T follicular helper cell (primary cell): ENCODE measurements at places on chromosomes 7 and 10.

DNA sequence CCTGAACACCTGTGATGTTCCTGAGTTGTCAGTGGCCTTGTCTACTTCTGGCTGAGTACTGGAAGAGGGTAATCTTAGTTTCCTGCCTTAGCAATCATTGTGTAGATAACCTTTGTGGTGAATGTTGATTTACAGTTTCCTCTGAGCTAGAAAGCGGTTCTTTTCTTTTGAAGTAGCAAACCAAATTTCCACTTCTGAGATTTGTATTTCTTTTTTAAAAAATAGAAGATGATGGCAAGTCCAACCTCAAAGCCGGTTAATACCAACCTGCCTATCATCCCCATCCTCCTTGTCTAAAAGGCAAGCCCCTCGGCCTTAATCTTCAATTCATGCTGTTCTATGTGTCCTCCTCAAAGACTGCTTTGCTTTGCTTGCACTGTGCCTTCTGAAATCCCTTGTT is 12.5 kb upstream of the PALS2 start:
- DNase-seq: no peak

- no peak for DNase-seq
Measured at GRCh38 chr10:132786476-132786883, 533 bp upstream of the NKX6-2 start.

- no peak for DNase-seq
Measured at GRCh38 chr7:125636320-125636962, 706.8 kb upstream of the POT1 start.

DNA sequence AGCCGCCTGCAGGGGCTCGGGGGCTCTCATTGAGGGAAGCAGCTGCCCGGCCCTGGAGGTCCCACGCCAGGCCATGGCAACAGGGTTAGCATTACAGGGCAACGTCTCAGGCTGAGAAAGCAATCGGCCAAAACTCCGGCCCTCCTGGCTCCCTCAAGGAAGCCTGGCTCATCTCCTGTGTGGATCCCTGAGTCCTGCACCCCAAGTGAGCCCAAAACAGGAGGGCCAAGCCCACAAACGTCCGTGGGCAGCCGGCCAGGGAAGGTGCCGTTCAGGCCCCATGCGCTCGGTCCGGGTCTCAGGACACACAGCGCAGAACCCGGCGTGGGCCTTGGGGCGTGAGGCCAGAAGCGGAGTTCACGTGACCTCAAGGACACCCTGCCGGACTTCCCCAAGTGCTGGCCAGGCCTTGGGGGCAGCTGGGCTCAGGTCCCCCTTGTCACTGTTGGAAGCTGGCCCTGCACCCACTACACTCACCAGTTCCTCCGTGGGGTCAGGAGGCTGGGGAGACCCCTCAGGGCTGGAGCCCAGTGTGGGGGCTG is 8.0 kb upstream of the PWWP2B start:
- no peak for DNase-seq

DNA sequence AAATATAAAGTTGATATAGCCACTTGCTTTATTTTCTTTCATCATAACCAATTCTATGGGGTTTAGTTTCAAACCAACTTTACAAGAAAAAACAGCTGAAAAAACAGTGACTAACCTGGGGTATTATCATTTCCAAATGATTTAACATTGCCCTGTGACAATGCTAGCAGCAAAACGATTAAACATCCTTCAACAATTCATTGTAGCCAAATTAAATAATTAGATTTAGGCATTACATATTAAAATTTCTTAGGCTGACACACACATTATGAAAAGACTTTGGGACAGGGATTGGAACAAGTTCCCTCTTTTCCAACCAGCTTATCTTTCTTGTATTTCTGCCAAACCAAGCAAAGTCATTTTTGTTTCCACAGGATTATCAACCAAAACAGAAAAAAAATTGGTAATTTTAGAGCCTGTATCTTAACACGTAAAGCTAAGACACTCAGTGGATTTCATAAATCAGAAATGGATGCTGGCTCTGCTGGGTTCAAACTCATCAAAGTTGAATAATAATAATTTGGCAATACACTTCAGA is 84.0 kb downstream of the SEMA3D start:
- no peak for DNase-seq

DNA sequence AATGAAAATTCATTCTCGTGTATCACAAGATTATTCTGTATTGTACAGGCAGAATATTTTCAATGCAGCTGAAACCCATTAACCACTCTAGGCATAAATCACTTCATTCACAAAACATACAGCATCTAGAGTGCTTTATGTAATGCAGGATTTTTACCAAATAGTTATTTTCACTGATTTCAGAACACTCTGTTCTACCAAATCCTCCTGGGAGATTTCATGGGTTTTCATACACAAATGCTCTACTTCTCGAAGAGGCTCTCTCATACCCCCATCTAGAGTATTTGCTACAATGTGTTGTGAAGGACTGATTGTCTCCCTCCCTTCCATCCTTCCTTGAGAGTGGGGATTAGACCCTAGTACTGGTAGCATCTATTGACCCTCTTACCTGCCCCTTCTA is 209.2 kb upstream of the LRRN3 start:
- DNase-seq: no peak

GRCh38 chr7:34275624-34276023 is 370.3 kb downstream of the BMPER start:
- DNase-seq: no peak

DNA sequence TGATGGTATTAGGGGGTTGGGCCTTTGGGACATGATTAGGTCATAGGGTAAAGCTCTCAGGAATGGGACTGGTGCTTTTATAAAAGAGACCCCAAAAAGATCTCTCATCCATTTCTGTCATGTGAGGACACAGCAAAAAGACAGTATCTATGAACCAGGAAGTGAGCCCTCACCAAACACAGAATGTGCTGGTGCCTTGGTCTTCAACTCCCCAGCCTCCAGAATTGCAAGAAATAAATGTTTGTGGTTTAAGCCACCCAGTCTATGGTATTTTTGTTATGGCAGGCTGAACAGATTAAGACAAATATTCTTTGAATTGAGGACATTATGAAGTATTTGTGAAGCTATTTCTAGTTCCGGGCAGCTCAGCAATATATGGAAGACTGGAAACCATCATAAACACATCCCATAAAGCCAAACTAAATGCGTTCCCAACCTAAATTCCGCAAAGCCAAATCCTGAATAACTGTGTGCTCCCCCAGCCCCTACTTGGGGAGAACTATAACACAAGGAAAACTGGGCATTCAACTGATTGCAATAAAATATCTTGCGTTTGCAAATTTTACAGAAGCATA is 153.7 kb downstream of the GALNT17 start:
- DNase-seq: no peak

- DNase-seq: no peak
Measured at GRCh38 chr10:132192991-132193665, 6.4 kb downstream of the DPYSL4 start.

DNA sequence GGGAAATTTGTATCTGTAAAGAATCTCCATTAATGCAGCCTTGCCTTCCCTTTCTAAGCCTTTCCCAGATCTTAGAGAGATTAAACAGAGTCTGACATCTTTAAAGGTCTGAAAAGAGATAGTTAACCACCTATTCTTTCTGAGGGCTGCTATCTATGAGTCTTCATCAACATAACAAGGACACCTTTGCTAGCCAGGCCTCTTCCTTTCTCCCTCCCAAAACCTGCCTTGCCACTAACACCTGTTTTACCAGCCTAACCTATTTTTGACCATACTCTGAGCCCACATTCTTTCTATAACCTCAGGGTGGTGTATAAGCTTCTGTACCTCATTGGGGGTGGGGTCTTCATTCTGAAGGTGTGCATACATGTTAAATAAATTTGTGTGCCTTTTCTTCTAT is 217.1 kb downstream of the IPMK start:
- DNase-seq: no peak

GRCh38 chr10:95605163-95605562 is 44.0 kb upstream of the SORBS1 start:
- DNase-seq: no peak

GRCh38 chr10:74081192-74081803 is 69.3 kb downstream of the AP3M1 start:
- DNase-seq: peak; percentile 16

GRCh38 chr7:20165146-20165510 is 52.1 kb downstream of the MACC1 start:
- no peak for DNase-seq

DNA sequence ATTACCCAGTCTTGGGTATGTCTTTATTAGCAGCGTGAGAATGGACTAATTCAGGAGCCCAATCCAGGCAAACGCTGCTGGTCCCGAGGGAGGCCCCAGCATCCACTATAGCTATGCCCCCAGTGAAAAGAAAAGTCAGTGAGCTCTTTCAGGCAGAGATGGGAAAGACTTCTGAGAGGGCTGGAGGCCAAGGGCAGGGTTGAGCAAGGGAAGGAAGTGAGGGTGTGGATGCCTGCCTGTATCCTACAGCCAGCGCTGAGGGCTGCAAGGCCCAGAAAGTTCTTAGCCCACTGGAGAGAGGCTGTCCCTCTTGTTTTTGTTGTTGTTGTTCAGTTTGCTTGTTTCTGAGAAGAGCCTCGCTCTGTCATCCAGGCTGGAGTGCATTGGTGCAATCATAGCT is 261.6 kb downstream of the ZEB1 start:
- DNase-seq: no peak

GRCh38 chr7:16080131-16080530 is 341.2 kb downstream of the CRPPA start:
- no peak for DNase-seq

DNA sequence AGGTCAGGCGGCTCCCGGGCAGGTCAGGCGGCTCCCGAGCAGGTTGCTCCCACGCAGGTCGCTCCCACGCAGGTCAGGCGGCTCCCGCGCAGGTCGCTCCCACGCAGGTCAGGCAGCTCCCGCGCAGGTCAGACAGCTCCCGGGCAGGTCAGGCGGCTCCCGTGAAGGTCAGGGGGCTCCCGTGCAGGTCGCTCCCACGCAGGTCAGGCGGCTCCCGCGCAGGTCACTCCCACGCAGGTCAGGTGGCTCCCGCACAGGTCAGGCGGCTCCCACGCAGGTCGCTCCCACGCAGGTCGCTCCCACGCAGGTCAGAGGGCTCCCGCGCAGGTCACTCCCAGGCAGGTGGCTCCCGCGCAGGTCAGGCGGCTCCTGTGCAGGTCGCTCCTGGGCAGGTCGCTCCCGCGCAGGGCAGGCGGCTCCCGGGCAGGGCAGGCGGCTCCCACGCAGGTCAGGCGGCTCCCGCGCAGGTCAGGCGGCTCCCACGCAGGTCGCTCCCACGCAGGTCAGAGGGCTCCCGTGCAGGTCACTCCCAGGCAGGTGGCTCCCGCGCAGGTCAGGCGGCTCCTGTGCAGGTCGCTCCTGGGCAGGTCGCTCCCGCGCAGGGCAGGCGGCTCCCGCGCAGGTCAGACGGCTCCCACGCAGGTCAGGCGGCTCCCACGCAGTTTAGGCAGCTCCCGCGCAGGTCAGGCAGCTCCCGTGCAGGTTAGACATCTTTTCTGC is 30.7 kb downstream of the PTPRN2 start:
- DNase-seq: no peak

- no peak for DNase-seq
Measured at GRCh38 chr10:4241724-4242345, 456.8 kb upstream of the KLF6 start.
